Cardiac fibroblast (primary cell): ENCODE measurements at places on chromosomes 4 and X.

- DNase-seq: no peak
Observed at GRCh38 chr4:113331811-113332210, 282.4 kb downstream of the ANK2 start.

DNA sequence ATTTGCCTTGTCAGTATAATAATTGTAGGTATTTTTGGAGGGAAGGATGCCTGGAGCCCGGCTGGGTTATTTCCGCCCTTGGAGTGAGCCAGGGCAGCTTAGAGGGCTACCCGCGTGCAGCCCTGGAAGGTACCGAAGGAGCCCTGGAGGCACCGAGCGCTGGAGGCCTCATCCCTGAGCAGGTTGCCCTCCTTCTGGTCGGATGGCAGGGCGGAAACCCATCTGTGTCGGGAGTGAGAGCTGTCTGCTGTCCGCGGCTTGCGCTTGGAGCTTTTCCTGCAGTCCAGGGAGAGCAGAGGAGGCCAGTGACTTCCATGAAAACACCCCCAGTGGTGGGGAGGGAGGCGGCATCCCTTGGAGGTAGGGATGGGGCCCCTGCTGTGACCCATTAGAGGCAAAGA, 122.1 kb downstream of the TBL1X start:
- no peak for DNase-seq

DNA sequence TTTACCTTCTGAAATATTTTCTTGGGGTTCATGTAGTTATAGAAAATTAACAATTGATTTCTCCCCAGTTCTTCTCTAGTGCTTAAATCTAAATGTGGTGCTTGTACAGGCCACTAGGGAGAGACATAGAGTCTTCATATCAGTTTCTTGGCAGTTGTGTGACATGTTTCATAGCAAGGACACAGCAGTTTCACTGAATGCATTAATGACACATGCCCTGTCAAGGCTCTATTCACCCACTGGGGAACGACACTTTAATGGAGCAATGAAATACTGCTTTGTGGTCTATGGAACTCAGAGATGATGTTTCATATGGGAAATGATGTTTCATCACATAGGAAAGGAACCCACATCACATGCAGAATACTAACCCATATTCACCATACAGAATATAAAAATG, 2.8 kb downstream of the VEGFC start:
- peak; percentile 67 for DNase-seq

- no peak for DNase-seq
Observed at GRCh38 chr4:43126595-43126994, 234.1 kb downstream of the GRXCR1 start.

- peak; percentile 85 for DNase-seq
Observed at GRCh38 chrX:10450229-10450958, 170.0 kb downstream of the MID1 start.

DNA sequence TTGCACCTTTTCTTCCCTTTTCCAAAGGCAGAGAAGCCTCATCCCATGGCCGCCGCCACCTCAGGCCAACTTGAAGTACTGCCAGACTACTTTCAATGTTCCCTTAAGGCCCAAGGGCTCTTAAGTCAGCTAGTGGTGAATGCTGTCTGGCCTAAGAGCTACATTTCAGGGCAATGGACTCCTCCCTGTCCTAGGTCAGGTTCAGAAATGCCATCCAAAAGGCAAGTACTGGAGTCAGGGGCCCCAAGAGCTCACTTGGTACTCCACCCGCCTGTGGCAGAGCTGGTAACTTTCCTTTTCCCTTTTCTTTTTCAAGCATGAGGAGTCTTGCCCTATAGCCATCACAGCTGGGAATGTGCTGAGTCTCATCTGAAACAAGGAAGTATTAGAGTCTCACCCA, 327.1 kb downstream of the NAP1L3 start:
- no peak for DNase-seq

- peak; percentile 12 for DNase-seq
Observed at GRCh38 chr4:46389301-46389775, 590 bp downstream of the GABRA2 start.
